Lung microvascular endothelial cell (primary cell): ENCODE measurements at places on chromosomes 2 and 18.

DNA sequence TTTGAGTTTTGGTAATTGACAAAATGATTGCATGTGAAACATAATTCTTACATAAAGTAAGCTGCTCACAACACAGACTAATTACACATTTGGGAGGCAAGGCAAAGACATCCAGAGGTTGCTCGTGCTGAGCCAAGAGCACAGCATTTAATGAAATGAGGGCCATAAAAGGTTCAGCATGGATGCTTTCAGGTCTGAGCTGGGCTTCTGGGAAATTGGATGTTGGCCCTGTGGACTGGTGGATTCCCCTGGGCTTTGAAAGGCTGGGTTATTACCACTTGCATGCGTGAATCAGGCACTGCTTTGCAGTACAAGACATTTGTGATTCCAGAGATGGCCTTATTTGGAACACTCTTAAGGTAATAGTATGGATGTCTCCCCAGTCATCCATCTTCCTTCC is 533.5 kb upstream of the NRP2 start:
- DNase-seq = no peak

GRCh38 chr2:42028571-42029148 is 19.2 kb upstream of the PKDCC start:
- no peak for DNase-seq

DNA sequence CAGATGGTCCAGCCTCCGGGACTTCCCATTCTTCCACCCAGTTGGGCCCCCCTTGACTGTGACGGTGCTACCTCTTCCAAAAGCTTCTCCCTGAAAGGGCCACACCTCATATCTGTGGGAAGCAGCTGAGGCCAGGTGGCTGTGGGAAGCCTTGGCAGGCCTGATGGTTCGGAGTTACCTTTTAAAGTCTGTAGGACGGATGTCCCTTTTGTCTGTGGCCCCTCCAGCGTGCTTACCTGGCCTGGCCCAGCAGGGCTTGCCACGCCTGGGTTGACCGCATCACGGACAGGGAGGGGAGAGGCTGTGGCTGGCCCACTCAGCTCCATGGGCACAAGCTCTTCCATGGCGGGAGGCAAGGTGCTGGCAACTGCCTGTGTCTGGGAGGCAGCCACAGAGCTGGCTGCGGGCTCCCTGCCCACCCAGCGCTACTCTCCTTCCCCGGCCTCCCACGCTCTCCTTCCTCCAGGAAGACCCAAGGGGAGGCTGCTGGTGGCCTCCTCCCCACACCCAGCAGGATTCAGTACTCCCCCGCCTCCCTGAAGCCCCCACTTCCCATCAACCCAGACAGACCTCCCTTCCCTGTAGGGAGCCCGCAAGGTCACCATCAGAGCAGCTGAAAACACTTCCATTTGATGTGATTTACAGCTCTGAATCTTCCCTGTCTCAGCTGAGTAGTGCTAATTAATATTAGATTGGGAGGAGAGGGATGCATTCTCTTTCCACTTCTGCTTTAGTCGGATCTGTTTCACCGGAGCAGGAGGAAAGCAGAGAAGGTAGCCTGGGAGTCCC is 52.8 kb downstream of the EDAR start:
- no peak for DNase-seq

GRCh38 chr2:238861013-238861730 is 13.3 kb downstream of the TWIST2 start:
- no peak for DNase-seq

GRCh38 chr18:44723411-44723810 is 42.7 kb downstream of the SETBP1 start:
- no peak for DNase-seq

- no peak for DNase-seq
Observed at GRCh38 chr2:113157118-113157896, 16.5 kb upstream of the PSD4 start.

DNA sequence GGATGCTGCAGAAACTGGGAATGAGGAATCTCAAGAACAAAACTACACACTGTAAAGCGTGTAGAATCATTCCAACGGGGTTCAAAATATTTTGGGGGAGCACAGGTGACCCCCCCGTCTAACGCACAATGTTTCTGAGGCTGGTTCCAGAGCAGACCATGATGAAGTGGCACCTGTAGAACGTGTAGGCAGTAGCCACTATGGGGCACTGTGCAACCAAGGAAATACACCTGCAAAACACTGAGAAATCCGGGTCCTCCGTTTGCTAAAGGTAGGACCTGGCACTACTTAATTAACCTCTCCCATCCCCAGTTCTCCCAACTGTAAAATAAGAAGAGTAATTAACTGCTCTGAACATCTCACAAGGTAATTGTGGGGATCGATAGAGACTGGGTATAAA is 22.6 kb downstream of the ST6GAL2 start:
- no peak for DNase-seq

GRCh38 chr2:230441227-230441897 is 25.4 kb downstream of the SP100 start:
- peak; percentile 90 for DNase-seq

DNA sequence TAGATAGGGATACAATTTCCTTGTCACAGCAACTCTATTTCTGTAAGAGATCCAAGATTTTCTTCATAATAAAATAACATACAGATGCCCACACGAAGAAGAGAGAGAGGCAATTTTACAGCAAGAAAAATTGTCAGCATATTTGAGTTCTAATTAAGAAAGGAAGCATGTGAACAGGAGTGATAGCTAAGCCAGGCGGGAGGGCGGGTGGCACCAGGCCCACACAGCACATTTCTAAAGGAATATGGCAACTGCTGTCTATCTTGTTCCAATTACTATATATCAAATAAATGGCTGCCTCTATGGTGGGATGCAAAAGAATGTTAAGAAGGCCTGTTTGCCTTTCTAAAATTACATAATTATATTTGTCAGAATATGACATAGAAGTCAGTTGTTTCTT is 248.3 kb upstream of the DOK6 start:
- DNase-seq = no peak

- DNase-seq = no peak
Observed at GRCh38 chr2:142875652-142876051, 1.8 kb upstream of the KYNU start.

DNA sequence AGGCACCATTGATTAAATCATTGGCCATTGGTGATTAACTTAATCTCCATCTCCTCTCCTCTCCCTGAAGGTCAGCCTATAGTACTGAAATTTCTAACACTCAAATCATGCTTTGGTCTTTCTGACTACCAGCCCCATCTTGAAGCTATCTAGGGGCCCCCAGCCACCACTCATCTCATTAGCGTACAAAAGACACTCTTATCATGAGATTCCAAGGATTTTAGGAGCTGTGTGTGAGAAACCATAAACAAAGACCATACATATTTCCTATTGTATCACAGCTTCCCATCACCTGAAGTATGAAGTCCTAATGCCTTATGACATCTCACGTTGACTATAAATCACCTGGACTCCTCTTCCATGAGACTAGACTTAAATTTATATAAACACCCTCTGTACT is 94.0 kb upstream of the B3GNT2 start:
- DNase-seq = no peak

DNA sequence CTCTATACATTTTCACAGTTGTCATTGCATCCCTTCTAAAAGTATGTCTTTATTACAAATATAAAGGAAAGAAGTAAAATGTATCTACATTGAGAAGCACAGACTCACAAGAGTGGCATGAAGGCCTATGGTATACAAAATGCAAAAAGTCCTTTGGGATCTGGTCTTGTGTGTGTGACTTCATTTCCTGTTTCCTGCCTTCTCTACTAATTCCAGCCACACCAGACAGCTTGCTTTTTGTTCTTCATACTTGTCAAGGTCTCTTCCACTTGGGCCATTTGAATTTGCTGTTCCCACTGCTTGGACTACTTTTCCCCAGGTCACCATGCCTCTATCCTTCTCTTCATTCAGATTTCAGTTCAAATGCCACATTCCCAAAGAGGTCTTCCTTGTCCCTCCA is 6.7 kb upstream of the PNO1 start:
- DNase-seq = peak; percentile 11

GRCh38 chr2:148614014-148614321 is 30.6 kb upstream of the EPC2 start:
- DNase-seq = no peak

GRCh38 chr2:177698281-177698680 is 305.7 kb downstream of the AGPS start:
- DNase-seq = no peak

GRCh38 chr18:45046228-45046627 is 365.5 kb downstream of the SETBP1 start:
- DNase-seq = no peak

DNA sequence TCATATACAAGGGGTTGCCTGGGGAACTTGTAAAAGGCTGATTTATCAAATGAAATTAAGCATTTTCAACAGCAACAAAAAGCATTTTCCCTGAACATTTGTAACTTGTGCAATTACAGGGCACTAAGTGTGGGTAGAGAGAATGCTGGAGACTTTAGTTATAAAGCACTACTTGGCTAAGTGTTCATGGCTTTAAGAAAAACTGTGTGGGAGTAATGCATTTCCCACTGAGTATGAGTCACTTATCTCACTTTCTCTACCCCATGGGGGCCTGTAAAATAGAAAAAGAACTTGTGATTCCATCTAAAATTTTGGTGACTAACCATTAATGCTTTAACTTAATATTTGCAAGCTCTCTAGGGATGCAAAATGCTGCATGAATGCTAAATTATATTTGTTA is 193.4 kb downstream of the CCDC102B start:
- no peak for DNase-seq

DNA sequence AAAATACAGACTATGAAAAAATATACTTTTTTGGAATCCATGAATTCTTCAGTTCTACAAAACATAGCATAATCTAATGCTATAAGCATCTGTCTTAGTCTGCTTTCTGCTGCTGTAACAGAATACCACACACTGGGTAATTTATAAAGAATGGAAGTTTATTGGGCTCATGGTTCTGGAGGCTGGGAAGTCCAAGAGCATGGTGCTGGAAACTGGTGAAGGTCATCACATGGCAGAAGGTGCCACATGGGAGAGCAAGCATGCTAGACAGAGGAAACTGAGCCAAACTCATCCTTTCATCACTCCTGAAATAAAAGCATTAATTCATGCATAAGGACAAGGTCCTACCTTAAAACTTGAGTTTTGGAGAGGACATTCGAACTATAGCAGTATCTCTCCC is 26.6 kb upstream of the NOSTRIN start:
- no peak for DNase-seq

GRCh38 chr2:158777077-158777476 is 18.0 kb upstream of the DAPL1 start:
- no peak for DNase-seq

DNA sequence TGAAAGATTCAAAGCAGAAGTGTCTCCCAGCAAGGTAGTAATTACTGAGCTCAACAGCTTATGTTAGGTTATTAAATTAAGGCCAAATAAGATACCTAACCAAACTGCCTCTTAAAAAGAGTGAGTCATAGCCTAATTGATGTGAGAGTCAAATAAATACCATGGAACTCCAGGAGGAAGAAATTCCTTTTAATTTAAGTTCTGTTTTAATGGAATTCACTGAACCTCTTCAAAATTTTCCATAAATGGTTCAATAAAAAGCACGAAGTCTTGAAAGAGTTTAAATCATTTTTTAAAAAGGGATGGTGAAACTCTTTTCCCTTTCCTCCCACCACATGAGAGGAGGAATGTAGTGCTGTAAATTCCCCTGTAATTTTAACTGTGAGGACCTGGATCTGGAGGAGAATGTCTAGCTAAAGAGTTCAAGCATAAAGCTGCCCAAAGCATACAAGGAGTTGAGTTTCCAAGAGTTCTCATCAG is 180.8 kb upstream of the MMADHC start:
- DNase-seq = no peak

- no peak for DNase-seq
Observed at GRCh38 chr2:232367016-232367415, 11.5 kb upstream of the ALPP start.

DNA sequence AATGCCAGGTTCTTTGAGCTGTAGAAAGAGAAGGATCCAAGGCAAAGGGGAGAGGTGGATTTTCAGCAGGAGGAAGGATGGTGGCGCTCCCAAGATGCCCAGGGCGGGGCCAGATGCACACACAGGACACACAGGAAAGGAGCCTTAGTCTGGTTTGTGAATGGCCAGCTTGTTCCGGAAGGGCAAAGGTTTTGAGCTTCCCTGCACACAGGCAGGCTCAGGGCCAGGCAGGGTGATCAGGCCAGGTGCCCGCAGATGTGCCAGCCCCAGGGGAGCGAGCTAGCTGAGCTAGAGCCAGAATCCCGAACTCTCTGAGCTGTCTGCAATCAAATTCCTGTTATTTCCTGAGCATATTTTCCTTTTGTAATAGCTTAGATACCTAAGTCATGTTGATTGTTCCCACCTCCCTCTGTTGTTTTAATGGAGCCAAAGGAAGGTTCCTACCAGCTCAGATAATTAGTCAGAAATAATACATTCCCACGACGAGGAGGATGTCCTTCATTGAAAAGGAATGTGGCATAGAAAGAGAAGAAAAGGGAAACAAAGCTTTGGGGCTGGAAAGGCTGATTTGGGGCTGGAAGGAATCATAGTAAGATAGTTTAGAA is 13.7 kb upstream of the OTOF start:
- peak; percentile 80 for DNase-seq

GRCh38 chr18:64717026-64717425 is 568.1 kb upstream of the LINC00305 start:
- DNase-seq = no peak

GRCh38 chr2:10223471-10223870 is 79.2 kb upstream of the HPCAL1 start:
- no peak for DNase-seq

DNA sequence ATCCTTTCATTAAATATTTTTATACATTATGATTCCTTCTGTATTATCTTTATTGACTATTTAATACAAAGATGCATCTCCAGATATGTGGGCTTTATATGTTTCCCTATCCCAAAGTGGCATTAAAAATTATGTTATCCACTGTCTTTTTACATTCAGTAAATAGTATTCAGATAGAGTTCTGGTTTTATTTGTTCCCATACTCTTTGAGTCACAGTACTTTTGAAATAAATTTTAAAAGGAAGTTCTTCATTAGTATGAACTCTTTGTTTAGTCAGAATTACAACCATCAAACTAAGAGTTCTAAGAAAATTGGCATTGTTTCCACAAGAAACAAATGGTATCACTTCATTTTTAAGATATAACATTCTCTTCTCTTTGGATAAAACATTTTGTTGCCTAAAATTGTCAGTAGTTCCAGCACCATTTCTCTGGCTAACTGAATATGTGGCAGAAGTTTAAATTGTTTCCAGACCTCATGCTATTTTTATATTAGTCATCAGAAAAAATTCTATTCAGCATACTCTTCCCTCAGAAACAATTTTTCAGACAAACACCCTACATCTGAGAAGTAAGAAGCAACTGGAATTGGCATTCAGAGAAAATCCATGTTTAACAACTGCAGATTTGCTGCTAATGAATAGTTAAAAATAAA is 88.5 kb upstream of the COL5A2 start:
- DNase-seq = no peak

GRCh38 chr18:75132098-75132870 is 76.7 kb downstream of the PTGR3 start:
- DNase-seq = no peak
